Sigmoid colon (tissue), 7 donors: ENCODE measurements at places on chromosomes 6 and 20. TPM values are rescaled to one million over a fixed set of nuclear protein-coding genes. Genes with fewer than 3 reads are reported as not detected.
A peak's percentile ranks its signal among the peaks of the same experiment; 100 is the strongest.

TSPO2 gene
- total RNA-seq = not detected

C6orf141 gene
- 6.9 TPM for total RNA-seq

SRMS gene
- not detected for total RNA-seq

DAAM2 gene
- 23.2 TPM for total RNA-seq

ZSCAN26 gene
- 25.5 TPM for total RNA-seq

GRM1 gene
- under 0.01 TPM for total RNA-seq

FAM209B gene
- total RNA-seq = not detected

MICB gene
- 1.5 TPM for total RNA-seq

MYMX gene
- total RNA-seq = not detected

CST4 gene
- not detected for total RNA-seq

REM1 gene
- total RNA-seq = 5.3 TPM

- no peak overlapping the region for H3K4me3 ChIP-seq
- no peaks in the 10 kb centered on the region for H3K4me1 ChIP-seq
- no peak overlapping the region for H3K27ac ChIP-seq
These were observed 230.4 kb downstream of the TAF4 start for GRCh38 chr20:61835301-61835700.

DNA sequence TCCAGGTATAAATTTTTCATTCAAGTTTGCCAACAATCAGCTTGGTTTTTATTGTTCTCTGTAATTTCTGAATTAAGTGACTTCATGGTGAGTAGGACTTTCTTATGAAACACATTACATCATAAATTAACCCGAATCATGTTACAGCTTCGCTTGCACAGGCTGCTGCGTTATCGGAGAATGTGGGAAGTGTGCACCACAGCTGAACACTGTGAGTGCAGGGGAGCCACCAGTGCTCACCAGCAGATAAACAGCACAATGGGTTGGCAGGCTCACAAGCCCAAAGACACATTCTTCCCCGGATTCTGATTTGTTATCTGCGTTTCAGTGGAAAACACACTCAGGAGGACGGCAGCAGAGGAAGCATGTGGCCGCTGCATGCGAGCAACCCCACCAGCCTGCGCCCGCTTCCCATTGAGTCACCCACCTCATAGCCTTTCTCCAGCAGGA lies 121.1 kb downstream of the GMDS start:
- no peaks in the 10 kb centered on the region for H3K36me3 ChIP-seq
- H3K27me3 ChIP-seq = no peaks in the 10 kb centered on the region
- no peak for DNase-seq
- no peak overlapping the region for H3K4me3 ChIP-seq
- H3K4me1 ChIP-seq = no peaks in the 10 kb centered on the region
- H3K27ac ChIP-seq = no peak overlapping the region

GRCh38 chr20:19624221-19624965 lies 133.7 kb upstream of the RIN2 start:
- no peaks in the 10 kb centered on the region for H3K27me3 ChIP-seq
- H3K4me1 ChIP-seq = no peaks in the 10 kb centered on the region
- no peak overlapping the region for H3K27ac ChIP-seq
- no peaks in the 10 kb centered on the region for H3K36me3 ChIP-seq

DNA sequence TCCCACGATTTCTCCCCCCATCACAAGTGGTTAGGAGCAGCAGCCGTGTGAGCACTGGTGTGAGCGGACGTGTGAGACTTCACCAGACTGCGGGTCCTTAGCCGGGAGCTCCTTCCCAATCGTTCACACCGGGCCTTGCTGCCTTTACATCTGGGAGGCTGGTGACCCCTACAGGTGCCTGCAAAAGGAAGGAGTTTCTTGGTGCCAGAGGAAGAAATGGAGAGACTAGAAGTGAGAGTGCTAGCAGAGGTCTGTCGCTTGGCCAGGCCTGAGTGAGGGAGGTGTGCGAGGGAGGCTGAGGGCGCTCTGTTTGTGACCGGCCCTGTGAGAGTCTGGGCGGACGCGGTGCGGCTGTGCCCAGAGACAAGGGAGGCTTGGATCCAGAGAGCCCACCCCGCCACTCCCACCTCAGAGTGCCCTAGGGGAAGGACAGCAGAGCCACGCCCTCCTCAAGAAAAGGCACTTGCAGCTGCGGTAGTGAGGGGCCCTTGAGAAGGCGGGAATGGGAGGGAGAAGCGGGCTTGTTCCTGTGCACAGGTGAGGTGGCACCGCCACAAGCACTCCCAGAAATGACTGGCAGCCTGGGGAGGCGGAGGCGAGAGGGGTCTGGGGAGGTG lies 10.0 kb upstream of the ARMC2 start:
- no peak for DNase-seq
- H3K4me3 ChIP-seq = no peak overlapping the region
- no peaks in the 10 kb centered on the region for H3K36me3 ChIP-seq
- no peaks in the 10 kb centered on the region for H3K4me1 ChIP-seq
- no peak overlapping the region for H3K27ac ChIP-seq

GRCh38 chr6:29943053-29943966 lies 978 bp downstream of the HLA-A start:
- no peaks in the 10 kb centered on the region for H3K27me3 ChIP-seq
- H3K4me3 ChIP-seq = peak overlapping the region; percentile 63
- H3K27ac ChIP-seq = peak overlapping the region; percentile 78

GRCh38 chr6:147947521-147947920 lies 395.1 kb upstream of the SASH1 start:
- no peak overlapping the region for H3K4me3 ChIP-seq
- H3K27ac ChIP-seq = no peak overlapping the region
- H3K36me3 ChIP-seq = no peaks in the 10 kb centered on the region
- H3K27me3 ChIP-seq = no peaks in the 10 kb centered on the region
- DNase-seq = no peak

DNA sequence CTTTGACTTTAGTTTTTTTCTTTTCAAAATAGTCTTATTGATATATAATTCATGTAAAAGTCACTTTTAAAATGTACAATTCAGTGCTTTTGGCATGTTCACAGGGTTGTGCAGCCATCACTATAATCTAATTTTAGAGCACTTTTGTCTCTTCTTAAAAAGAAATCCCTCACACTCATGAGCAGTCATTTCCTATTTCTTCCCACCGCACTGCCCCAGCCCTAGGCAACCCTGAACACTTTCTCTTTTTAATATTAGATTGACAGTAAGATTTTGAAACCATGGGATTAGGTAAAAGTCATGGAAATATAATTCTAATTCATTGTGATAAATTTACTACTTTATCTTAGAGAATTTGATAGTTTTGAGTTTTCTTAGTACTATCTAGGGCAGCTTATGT lies 309.4 kb downstream of the UTRN start:
- no peaks in the 10 kb centered on the region for H3K27me3 ChIP-seq
- no peaks in the 10 kb centered on the region for H3K36me3 ChIP-seq
- H3K4me3 ChIP-seq = no peak overlapping the region
- H3K4me1 ChIP-seq = no peaks in the 10 kb centered on the region
- DNase-seq = no peak
- H3K27ac ChIP-seq = no peak overlapping the region

GRCh38 chr20:62141043-62141396 lies 2.2 kb downstream of the PSMA7 start:
- peak overlapping the region; percentile 91 for H3K4me3 ChIP-seq
- H3K36me3 ChIP-seq = peaks cover 46% of the 10 kb centered on the region
- no peaks in the 10 kb centered on the region for H3K27me3 ChIP-seq
- DNase-seq = no peak
- peaks cover 36% of the 10 kb centered on the region for H3K4me1 ChIP-seq
- peak overlapping the region; percentile 92 for H3K27ac ChIP-seq

DNA sequence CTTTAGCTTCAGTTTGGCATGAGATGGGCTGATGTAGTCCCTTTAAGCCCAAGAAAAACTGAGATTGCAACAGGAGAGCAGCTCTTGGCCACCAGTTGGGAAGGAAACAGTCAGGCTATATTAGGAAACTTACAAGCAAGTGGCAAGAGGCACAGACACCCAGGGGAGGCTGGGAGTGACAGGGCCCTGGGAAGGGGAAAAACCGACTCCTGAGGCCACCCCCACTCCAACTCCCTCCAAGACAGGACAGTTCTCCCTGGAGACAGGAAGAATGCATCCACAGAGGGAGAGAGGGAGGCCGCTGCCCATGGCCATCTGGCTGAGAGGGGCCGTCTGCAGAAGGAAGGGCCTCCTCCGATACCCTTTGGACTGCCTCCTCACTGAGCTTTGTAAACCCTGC lies 20.5 kb downstream of the JPH2 start:
- H3K27ac ChIP-seq = peak overlapping the region; percentile 94
- peaks cover 73% of the 10 kb centered on the region for H3K4me1 ChIP-seq
- H3K4me3 ChIP-seq = peak overlapping the region; percentile 0
- DNase-seq = no peak
- H3K36me3 ChIP-seq = no peaks in the 10 kb centered on the region

DNA sequence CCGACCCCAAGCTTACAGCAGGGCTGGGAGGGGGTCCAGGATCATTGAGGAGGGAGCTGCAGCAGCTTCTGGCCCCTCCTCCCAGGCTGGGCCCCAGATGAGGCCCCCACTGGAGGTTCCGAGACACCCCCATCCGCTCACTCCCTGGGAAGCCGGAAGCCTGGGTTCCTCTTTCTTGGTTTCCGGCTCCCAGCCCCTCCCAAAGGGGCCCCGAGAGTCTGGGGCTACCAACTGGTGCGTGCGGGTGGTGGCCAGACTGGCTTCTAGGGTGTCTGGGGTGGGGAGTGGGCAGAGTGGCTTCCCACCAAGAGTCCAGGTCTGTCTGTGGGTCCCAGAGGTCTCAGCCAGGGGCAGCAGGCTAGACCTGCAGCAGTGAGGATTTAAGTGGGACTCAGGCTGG lies 2.2 kb downstream of the RGS19 start:
- H3K36me3 ChIP-seq = peaks cover 9% of the 10 kb centered on the region
- H3K4me1 ChIP-seq = peaks cover 13% of the 10 kb centered on the region
- H3K4me3 ChIP-seq = peak overlapping the region; percentile 77

- peaks cover 5% of the 10 kb centered on the region for H3K36me3 ChIP-seq
- DNase-seq = no peak
- peak overlapping the region; percentile 70 for H3K27ac ChIP-seq
- peaks cover 29% of the 10 kb centered on the region for H3K4me1 ChIP-seq
- H3K27me3 ChIP-seq = no peaks in the 10 kb centered on the region
These were observed 65.1 kb downstream of the CBFA2T2 start for GRCh38 chr20:33554914-33555420.

- peak overlapping the region; percentile 100 for H3K27ac ChIP-seq
- H3K4me1 ChIP-seq = no peaks in the 10 kb centered on the region
- no peaks in the 10 kb centered on the region for H3K27me3 ChIP-seq
- H3K36me3 ChIP-seq = peaks cover 10% of the 10 kb centered on the region
- DNase-seq = peak; percentile 89
These were observed 1.0 kb upstream of the PCIF1 start for GRCh38 chr20:45933266-45934045.

DNA sequence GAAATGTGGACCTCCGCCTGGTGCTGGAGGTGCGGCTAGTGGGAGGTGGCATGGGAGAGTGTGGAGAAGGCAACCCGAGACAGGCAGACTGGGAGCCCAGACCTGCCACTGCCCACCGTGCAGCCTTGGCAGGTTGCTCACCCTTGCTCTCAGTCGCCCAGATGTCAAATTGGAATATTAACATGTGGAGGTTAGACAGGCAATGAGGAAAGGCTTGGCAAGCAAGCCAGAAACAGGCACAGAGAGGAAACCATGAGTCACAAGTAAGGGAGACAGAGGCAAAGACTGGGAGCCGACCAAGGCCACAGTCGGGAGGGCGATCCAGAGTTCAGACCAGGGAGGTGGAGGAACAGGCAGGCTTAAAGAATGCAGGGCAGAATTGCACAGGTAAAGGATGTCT lies 178.2 kb downstream of the FOXC1 start:
- H3K27ac ChIP-seq = no peak overlapping the region
- no peaks in the 10 kb centered on the region for H3K36me3 ChIP-seq
- H3K27me3 ChIP-seq = no peaks in the 10 kb centered on the region
- H3K4me1 ChIP-seq = no peaks in the 10 kb centered on the region
